Activated T-helper 1 cell treated with anti-CD3 and anti-CD28 coated beads, Interleukin-2, amount 50 U/mL, for 16 hours (primary cell): ENCODE measurements at places on chromosomes 7 and 10.

DNA sequence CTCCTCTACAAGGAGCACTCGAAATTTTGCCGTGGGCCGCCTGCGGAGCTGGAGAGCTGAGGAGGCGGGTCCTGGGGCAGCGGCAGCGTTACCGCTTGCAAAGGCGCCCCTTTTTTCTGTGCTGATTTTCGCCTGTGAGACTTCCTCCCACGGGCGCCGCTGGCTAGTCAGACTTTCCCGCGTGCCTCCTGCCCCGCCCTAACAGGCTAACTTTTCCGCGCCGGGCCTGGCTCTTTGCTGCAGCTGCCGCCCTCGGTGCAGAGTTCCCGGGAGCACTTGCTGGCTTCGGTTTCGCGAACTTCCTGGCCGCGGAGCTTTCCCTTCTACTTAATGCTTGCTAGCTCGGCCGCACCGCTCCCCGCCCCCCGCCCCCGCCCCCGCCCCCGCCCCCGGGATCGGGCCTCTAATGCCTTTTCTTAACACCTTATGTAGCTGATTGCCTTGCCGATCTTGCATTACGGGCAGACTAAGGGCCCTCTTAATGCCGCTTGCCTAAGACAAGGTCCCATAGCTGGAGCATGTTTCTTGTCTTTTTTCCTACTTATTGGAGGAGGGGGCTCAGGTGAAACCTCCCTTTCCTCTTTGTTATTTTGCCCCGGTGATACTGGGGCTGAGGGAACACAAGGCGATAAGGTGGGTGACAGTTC is 37.9 kb upstream of the RASGEF1A start:
- DNase-seq = peak; percentile 44

- DNase-seq = no peak
Observed at GRCh38 chr10:97648562-97649404, 8.3 kb downstream of the PI4K2A start.

- no peak for DNase-seq
Observed at GRCh38 chr10:24762161-24762924, 38.7 kb upstream of the ARHGAP21 start.

DNA sequence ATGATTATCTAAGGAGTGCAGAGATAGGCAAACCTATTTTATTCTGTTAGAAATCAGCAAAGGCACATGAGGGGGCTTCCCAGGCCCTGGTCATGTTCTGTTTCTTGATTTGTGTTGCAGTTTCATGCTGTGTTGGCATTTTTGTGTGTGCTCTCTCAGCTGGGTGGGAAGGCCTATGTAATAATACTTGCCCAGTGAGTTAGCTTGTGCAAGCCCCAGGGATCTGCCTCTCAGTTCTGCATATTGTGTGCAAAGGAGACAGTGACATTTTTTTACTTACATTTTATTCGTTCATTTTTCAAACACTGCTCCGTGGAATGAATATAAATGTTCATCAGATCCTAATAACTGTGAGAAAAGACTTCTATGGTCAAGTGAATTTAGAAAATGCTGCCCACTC is 119.0 kb downstream of the VWC2 start:
- no peak for DNase-seq

- no peak for DNase-seq
Observed at GRCh38 chr10:78449554-78449953, 415.9 kb downstream of the RPS24 start.

DNA sequence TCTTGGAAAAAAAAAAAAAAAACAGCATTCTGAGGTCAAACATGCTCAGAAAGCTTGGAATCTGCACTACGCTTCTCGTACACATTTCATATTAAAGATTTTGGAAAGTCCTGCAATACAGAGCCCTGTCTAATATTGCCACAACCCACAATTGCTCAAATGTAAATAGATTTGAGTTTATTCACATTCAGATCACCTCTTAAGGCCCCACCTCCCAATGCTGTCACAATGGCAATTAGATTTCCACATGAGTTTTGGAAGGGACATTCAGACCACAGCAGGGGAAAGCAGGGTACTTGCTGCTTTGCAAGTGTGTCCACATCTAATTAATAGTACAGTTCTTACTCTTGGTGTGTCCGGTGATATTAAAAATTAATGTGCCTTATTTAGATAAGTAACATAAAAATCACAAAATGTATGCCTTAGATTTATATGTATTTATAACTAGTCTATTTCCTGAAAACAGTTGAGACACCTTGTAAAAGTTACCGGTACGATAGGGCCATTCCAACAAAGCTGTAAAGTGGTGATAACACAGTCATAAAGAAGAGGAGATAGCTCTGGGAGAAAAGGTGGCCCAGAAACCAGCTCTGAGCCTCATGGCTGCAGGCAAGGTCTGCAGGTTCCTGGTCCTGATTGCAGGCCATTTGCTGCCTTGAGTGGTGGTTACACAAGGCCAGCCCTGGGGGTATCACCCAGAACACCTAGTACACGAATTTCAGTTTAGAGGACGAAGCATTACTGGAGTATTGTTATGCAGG is 27.9 kb downstream of the EGFR start:
- DNase-seq = no peak

DNA sequence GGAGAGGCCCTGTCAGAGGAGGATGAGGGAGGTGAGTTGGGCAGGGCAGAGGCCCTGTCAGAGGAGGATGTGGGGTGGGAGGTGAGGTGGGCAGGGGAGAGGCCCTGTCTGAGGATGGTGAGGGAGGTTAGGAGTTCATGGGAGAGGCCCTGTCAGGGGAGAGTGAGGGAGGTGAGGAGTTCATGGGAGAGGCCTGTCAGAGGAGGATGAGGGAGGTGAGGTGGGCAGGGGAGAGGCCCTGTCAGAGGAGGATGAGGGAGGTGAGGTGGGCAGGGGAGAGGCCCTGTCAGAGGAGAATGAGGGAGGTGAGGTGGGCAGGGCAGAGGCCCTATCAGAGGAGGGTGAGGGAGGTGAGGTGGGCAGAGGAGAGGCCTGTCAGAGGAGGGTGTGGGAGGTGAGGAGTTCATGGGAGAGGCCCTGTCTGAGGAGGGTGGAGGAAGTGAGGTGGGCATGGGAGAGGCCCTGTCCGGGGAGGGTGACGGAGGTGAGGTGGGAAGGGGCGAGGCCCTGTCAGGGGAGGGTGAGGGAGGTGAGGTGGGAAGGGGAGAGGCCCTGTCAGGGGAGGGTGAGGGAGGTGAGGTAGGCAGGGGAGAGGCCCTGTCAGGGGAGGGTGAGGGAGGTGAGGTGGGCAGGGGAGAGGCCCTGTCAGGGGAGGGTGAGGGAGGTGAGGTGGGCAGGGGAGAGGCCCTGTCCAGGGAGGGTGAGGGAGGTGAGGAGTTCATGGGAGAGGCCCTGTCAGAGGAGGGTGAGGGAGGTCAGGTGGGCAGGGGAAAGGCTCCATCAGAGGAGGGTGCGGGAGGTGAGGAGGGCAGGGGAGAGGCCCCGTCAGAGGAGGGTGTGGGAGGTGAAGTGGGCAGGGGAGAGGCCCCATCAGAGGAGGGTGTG is 73.7 kb downstream of the INPP5A start:
- DNase-seq = no peak

DNA sequence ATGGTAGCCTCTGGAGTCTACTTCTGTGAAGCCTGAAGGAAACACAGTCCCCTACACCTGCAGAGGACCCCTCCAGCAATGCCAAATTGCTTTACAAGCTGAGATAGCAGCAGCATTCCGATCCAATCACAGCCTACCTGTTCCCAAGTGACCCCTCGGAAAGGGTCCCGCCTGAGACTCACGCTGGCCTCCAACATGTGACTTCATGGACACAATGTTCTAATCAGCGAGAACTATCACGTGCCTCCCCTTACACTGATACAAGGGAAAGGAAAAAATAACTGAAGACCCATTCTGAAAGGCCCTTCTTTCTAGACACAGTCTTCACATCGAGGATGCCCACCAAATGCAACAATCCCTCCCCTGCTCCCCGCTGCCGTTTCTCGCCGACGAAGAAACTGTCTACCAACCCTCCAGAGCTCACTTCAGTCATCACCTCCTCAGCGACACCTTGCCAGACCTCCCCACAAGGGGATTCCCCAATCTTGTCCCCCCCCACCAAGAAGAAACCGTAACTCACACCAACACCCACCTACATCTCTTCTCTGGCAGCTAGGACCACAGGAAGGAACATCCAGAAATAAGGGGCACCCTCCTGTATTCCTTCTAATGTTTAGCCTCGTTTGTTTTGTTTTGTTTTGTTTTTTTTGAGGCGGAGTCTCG is 1.8 kb downstream of the SNX8 start:
- no peak for DNase-seq

GRCh38 chr10:60234551-60234950 is 155.1 kb downstream of the ANK3 start:
- no peak for DNase-seq

DNA sequence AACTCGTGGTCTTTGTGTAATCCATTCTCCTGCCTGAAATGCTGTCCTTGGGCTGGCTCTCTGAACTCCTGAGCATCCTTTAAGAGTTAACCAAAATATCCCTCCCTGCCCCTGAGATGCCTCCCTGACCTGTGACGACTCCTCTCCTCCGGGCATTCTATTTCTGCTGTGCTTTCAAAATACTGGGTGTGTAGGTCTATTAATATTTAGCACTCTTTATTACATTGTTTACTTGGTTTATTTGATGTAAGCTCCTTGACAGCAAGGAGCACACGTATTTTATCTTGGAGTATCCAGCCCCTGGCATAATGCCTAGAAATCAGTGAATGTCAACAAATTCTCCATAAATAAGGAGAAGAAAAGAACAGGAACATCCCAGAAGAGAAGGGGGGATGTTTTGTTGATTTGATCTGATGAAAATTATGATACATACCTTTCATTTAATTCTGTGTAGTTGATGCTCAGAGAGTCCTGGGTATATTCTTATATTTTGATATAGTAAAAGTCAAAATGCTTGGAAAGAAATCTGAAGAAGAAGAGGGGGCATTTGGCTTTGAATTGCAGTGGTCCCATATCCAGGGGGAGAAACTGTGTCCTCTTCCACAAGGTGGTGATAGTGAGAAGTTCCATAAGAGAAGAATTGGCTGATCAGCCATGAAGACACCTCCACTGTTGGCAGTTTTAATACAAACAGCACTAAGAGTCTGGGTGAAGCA is 107.7 kb upstream of the MPP7 start:
- DNase-seq = no peak

DNA sequence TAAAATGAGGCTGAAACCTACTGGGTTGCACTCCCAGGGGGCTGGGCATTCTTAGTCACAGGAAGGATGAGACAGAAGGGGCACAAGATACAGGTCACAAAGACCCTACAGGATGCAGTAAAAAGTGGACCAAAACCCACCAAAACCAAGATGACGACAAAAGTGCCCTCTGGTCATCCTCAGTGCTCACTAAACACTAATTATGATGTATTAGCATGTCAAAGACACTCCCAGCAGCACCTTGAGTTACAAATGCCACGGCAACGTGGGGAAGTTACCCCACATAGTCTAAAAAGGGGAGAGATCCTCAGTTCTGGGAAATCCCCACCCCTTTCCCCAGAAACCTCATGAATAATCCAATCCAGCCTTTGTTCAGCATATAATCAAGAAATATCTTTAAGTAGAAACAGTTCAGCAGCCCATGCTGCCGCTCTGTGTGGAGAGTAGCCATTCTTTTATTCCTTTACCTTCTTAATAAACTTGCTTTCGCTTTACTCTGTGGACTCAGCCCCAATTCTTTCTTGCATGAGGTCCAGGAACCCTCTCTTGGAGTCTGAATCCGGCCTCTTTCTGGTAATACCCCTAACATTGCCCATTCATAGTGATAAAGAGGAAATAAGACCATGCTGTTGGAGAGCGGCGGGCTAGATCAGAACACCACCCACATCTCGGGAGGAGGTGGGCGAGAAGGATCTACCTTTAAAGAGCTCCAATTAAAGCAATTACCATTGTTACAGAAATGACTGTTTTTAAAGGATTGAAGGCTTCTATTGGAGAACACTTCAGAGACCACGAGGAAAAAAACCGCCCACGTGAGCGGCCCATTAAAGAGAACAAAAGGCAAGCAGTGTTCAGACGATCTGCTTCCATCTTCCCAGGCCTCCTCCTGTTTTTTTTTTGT is 170.9 kb downstream of the USP6NL start:
- no peak for DNase-seq

GRCh38 chr7:2647594-2648172 is 15.9 kb downstream of the TTYH3 start:
- no peak for DNase-seq

DNA sequence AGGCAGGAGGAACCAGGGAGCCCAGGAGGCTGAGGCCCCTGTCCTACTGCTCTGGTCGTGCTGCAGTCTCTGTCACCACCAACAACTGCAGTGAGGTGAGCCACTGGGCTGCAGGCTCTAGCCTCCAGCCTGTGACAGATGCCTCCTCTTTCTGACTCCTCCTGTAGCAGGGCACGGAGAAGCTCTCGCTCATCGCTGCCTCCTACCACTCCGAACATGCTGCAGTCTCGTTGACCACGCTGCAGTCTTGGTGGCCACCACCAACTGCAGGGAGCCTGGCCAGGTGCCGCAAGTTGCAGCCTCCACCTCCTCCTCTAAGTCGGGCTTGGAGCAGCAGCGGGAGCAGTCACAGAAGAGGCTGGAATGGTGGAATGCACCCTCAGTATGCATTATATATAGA is 22.1 kb upstream of the VOPP1 start:
- DNase-seq = no peak

DNA sequence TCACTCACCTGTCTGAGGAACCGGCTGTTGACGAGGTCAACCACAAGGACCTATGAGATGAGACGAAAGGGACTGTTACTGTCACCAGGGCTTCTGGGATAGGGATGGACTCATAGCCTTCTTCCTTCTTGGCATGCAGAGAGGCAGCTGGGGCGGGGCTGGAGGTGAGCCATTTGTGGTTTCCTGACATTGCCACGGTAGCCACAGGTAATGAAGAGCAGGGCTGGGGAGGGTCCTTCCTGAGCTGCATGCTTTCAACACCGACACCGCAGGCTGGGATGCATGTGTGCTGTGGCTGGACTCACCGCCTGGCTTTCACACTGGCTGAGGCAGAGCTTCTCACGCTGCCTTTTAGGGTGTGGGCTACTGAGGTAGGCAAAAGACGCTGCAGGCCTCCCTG is 46.4 kb upstream of the MKRN1 start:
- DNase-seq = no peak

- DNase-seq = no peak
Observed at GRCh38 chr7:107960272-107960671, 42.7 kb downstream of the LAMB1 start.

GRCh38 chr10:58556516-58557165 is 44.0 kb downstream of the BICC1 start:
- no peak for DNase-seq

DNA sequence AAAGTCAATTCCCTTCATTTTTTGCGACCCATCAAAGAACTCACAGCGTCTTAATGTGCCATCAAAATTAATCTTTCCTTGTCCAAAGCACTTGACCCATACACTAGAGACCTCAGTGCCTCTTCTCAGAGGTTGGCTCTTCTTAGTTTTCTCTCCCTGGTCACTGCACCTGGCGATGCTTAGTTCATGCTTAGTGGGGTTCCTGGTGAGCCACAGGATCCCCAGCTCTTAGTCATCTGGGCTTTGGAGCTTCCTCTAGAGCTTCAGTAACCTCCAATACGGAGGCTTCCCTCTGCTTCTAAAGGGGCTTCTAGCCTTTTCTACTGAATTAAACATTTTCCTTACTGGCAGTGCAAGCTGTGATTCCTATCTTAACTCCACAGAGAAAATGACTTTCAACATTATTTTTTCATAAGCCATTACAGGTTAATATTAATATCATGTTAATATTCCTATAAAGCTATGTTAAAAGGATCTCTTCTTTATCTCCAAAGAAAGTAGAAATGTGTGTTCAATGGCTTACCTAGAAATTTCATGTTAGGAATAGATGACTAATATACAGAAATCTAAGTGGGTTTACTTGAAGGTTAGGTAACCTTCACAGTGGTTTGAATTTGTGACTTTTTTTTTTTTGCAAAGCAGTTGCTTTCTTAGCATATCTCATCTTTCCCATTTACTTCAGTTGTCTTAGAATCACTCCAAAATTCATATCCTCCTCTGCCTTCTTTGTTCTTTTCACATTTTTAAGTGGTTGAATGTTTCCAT is 295.2 kb downstream of the CAMK1D start:
- no peak for DNase-seq

GRCh38 chr7:75889223-75889825 is 10.5 kb downstream of the RHBDD2 start:
- DNase-seq = no peak
